ENCODE measurements at places on chromosomes 7 and 10. TPM values are rescaled to one million over a fixed set of nuclear protein-coding genes. Genes with fewer than 3 reads are reported as not detected.

GRCh38 chr10:97791824-97792721 is 20.3 kb upstream of the SFRP5 start:
- peak; percentile 53 for DNase-seq

DNA sequence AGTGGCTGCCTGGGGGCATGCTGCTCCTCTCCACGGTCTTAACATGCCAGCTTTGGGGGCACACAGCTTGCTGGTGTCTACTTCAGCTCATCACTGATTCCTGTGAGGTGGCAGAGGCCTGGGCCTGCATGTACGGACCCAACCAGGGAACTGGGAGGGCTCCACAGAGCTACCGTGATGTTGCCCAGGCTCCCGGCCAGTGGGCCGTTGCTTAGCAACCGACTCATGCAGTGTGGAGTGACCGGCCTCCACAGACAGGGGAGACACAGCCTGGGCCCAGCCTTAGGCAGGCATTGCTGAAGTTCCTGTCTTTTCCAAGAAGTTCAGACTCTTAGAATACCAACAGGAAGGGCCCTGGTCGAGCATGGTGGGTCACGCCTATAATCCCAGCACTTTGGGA is 25.8 kb upstream of the SH2B2 start:
- DNase-seq, result no peak

- no peak for DNase-seq
Observed at GRCh38 chr10:117450940-117451339, 75.7 kb upstream of the PDZD8 start.

- DNase-seq, result no peak
Observed at GRCh38 chr7:22731766-22732165, 4.8 kb downstream of the IL6 start.

- no peak for DNase-seq
Observed at GRCh38 chr10:6089334-6090219, 743 bp downstream of the RBM17 start.

DNA sequence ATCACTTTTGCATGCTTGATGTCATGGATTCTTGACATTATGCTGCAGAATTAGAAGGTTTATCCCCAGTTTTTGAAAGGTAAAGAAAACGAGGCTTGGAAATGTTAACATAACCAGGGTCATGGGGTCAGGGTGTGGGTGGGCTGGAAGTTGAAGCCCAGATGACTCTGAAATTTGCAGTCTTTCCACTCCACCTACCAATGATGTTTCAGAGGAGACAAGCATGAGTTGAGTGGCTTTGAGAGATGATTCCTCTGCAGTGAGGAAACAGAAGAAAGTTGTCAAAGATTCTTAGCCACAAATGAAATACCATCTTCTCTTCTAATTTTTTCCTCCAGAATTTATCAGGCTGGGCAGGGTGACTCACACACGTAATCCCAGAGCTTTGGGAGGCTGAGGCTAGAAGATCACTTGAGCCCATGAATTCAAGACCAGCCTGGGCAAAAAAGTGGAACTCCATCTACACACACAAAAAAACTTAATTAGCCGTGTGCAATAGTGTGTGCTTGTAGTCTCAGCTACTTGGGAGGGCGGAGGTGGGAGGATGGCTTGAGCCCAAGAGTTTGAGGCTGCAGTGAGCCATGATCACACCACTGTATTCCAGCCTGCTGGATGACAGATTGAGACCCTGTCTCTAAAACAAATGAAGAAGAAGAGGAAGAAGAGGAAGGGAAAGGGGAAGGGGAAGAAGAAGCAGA is 239.1 kb upstream of the AUTS2 start:
- no peak for DNase-seq

DNA sequence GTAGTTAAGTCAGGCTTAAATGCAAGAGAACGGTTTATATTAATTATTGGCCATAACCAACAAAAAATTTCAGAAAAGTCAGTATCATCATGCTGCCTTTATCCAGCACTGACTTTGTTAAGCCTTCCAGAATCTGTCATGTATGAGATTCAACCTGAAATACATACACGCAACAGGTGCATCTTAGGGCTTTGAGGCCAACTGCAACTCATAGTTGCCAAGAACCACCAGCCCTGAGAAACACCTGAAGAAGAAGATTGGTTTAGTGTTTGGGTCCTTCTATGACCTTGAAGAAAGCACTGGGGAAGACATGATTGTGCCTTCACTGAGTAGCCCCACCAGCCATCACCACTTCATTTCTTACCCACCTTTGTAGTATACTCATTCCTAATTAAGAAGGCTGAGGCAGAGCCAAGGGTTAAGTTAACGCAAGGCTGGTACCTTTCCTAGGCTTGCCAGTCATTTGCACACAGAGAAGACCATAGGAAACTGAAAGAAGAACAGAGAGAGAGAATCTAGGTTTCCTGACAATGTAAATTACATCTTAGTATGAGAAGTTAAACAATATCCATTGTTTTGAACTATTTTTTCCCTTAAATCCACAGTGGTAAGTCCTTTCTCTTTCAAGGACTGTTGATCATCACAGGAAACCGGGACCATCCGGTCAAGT is 200.1 kb upstream of the PRKCQ start:
- no peak for DNase-seq

GRCh38 chr7:55053651-55054571 is 35.1 kb downstream of the EGFR start:
- DNase-seq, result no peak

DNA sequence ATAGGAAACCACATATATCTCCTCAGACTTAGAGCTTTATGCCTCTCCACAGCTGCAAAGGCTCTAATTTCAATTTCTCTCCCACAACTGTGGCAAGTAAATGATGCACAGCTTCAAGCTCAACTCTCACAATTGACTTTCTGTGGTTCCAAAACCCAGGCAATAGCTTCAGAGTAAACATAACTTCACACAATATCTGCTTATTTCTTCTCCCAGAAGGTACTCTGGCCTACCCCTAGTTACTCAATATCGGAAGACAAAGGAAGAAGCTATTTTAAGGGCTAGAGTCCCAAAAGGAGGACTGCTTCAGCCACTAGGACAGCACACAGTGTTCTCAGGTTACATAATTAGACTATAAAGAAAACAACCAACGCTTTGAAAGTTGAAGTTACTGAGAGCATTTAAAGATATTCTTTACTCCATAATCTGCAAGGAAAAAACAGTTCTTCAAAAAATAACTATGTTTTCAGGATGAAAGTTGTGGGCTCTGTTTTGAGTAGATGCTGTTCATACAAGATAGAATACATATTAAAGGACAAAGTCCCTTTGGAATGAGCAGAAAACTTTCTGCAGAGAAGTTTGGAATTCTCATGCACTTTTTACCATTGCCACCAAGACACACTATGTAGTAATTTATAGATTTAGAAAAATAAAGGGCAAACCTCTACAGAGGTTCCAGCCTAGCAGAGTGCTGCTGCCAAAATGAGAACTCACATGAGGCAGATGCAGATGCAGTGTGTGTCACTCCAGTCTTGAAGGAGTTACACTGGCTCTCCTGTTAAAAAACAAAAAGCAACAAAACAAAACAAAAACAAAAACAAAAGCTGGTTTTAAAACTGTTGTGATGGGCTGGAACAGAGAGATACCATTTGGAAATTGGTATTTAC is 81.8 kb downstream of the NT5C2 start:
- no peak for DNase-seq

Gene GSTO2
- total RNA-seq, result 1.1 TPM

Gene PEX1
- 19.1 TPM for total RNA-seq

Gene IGF2BP3
- 11.0 TPM for total RNA-seq

Gene WNT8B
- not detected for total RNA-seq

Gene OR2A1
- total RNA-seq, result not detected

Gene NKX2-3
- not detected for total RNA-seq

Gene ACHE
- total RNA-seq, result 0.25 TPM

Gene ABLIM1
- total RNA-seq, result 141 TPM
